ENCODE measurements at places on chromosomes 2 and 18.

- DNase-seq: no peak
Measured at GRCh38 chr2:1692342-1692741, 52.0 kb downstream of the PXDN start.

GRCh38 chr2:171083451-171083850 lies 77.2 kb downstream of the TLK1 start:
- no peak for DNase-seq

DNA sequence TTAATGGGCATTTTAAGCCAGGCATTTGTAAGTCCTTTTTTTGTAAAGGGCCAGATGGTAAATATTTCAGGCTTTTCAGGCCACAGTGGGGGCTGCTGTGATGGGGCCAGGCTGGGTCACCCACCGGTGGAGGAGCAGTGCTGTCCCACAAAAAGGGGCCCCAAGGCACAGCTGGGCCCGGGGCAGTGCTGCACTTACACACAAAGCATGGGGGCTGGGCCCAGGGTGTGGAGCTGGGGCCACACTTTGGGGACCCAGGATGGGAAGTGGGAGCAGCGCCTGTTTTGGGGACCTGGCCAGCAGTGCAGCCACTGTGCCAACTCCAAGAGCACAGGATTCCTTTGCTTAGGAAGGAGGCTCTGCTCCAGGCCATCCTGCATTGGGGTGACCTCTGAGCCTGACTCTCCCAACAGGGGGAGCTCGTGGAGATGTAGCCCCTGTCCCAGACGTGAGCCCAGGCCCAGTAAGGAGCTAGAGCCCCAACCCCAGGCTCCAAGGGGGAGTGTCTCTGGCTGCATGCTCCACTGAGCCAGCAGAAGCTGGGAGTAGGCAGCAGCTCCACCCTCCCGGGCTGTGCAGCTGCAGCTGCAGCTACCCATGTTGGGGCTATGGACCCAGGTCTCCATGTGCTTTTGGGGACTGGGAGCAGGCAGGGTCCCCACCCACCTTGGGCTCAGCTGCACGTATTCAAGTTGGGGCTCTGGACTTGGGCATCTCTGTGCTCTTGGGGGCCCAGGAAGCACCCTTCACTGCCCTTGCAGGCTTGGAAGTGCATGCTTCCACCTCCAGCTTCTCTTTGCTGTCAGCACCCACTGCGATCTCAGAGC lies 1036.5 kb upstream of the CNTNAP5 start:
- no peak for DNase-seq

DNA sequence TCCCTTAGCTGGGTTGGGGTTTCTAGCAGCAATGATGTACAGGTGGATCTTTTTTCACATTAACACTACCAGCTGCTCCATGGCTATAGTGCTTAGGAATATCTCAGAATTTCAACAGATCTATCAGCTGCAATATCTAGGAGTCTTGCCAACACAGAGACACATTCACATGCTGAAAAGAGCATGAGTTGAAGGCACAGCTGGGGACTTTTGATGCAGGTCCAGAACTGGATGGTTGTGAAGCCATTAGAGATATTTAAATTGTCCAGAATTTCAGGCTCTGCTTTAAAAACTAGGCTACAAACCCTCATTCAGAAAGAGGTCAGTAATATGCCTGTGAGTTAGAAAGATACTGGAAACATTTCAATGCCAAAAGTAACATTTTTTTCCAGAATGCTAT lies 122.2 kb upstream of the CCDC195 start:
- DNase-seq: no peak

GRCh38 chr2:132824716-132825115 lies 154.7 kb upstream of the LYPD1 start:
- no peak for DNase-seq

DNA sequence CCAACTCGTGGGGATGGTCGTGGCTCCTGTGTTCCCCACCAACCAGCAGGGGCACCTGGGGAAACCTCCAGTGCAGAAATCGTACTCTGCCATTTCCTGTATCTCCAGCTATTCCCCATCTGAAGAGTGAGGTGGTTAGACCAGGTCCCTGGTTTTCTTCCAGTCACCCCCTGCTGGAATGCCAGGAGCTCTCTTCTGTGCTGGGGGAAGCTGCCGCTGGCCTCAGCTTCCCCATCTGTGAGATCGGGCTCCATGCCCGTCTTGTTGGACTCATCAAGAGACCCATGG lies 119.7 kb downstream of the INHBB start:
- no peak for DNase-seq

- no peak for DNase-seq
Measured at GRCh38 chr2:1546901-1547300, 133.6 kb downstream of the TPO start.

- no peak for DNase-seq
Measured at GRCh38 chr2:197276156-197276555, 34.4 kb downstream of the ANKRD44 start.

DNA sequence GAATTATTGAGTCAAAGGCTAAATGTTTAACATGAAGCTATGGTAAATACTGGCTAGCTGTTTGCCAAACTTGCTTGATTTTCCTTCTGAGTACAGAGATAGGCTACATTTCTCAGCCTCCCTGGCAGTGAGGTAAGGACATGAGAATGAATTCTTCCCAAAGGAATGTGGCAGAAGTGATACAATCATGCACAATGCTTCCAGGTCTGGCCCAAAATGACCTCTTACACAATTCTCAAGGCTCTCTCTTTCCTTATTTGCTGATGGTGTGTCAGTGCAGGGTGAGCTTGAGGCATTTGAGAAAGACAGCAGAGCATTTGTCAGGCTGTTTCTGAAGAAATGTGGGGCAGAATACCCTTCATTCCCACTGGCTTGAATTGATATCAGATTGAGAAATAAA lies 95.6 kb upstream of the NABP1 start:
- DNase-seq: no peak

DNA sequence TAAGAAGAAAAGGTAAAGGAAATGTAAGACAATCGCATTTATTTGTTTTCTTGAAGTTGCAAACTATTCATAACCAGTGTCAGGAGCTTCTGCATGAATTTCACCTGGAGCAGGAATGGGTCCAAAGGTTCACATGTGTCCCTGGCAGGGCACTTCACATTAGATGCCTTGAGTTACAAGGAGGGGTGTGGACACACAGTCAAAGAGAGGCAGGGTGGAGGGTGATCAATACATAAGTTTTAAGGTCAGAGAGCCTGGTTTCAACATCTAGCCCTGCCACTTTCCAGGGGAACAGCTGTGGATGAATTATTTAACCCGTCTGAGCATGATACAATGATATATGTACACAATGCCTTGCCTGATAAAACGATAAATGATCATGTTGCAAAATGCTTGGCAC lies 321.4 kb downstream of the CYP26B1 start:
- no peak for DNase-seq

DNA sequence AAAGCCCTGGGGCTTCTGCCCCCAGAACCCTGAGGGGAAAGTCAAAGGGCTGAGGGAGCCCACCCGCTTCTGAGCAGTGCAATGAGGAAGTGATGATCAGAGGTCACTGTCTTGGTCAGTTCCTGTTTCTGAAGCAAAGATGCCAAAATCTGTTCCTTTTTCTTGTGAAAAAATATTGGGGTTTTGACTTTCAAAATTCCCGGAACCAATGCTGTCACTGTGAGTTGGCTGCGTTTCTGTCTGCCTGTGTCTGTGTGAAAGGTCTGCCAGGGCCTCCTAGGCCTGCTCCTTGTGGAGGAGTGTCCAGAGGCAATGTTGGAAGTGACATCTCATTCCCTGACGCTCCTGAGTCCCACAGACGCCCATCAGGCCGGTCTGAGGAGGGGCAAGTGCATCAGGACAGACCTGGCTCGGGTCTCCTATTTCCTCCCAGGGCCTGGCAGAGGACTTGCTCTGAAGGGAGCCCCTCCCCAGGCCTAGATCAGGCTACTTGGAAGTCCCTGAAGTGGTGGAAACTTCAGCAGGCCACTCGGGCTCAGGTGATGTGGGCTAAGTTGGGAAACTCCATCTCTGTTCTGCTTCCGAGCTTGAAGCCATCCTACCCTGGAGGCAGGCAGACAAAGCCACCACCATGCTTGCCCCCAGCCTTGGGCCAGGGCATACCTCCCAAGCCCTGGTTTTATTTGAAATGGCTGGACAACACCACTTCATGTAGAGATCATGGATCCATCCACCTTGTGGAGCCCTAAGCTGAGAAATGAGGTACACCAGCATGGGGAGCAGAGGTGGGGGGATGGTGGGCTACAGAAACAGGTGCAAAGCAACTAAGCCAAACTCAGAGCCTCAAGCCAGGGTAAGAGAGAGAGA lies 51.0 kb downstream of the PKDCC start:
- DNase-seq: no peak

DNA sequence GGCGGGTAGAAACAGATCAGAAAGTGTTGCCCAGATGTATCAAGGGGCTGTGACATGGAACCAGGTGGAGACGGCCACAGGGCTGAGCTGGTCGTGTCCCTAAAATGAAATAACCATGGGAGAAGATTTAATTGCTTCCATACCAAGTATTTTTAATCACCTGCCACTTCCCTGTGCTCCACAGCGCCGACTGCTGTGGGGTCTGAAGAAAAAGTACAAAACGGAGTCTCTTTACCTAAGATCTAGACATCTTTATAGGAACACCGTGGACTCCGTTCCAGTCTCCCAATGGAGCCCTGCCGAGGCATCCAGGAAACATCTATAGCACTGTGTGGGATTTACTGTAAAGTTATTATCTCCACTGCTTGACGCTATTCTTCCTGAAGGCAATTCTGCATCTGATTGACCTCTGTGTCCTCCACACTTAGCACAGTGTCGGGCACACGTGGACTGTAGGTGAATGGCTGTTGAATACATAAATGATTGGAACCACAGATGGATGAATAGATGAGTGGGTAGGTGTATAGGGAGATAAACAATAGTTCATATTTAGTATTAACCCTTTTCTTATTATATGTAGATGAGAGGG lies 21.6 kb upstream of the GYPC start:
- DNase-seq: no peak

DNA sequence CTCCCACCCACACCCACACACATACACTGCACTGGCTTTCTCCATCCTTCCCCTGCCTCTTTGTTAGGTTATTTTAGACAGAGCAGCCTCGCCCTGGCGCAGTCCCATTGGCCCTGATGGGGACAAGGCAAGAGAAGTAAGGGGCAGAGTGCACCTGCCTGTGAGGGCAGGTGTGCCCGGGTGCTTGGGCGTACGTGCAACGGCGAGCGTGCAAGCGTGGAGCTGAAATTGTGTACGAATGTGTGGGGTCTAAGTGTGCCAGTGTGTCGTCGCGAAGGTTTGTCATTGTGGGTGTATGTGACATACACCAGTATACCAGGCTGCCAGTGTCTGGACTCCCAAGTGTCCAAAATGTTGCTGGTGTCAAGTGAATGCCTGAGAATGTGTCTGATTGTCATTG lies 544 bp downstream of the LRATD1 start:
- DNase-seq: no peak

- DNase-seq: no peak
Measured at GRCh38 chr2:224009605-224010315, 29.3 kb downstream of the SERPINE2 start.

DNA sequence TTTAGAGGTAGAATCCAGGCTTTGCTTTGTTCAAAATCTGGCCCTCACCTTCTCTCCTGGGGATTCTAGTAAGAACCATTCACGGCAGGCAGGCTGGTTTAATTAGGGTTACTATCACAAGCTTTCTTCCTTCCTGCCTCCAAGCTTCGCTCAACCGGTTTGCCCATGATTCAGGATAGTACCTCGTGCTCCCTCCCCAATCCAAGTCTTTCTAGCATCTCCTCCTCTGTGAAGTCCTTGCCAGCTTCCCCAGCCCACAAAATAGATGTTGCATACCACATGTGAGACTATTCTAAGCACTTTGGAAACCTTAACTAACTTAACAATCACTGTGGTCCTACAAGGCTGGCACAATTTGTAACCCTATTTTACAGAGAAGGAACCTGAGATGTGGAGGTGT lies 135.1 kb downstream of the SOCS6 start:
- DNase-seq: no peak

GRCh38 chr2:227163485-227163997 lies 464 bp downstream of the COL4A4 start:
- no peak for DNase-seq

DNA sequence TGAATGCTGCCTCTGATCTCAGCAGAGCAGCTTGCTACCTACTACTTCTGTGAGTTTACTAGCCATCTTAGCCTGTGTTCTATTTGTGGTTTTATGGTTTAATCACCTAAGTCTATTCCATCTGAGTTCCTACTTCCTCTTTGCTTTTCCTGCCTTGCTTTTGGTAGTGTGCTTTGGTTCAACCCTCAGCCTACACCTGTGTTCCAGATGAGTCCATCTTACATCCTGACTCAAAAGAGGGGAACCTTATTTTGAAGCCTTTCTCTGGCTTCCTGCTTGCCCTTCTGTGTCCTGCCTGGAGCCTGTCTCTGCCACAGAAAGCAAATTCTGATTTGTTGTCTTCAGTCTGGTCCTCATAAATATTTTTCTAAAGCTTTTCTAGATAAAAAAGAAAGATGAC lies 530.3 kb upstream of the MEX3C start:
- no peak for DNase-seq

DNA sequence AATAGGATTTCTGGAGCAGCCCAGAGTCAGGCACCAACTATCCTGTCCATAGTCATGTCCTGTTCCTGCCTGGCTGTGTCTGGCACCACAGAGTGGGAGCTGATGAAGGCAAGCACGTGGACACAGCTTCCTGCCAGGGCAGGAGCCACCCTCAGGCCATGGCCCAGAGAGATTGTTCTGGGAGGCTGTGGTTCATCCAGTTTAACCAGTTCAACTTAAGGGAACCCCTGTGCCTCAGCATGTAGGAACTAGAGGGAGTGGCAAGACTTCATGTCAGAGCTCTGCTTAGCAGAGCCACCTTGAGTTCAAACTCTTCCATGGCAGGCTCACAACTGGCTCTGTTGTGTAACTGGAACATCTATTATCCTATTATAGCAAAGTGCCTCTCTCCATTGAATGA lies 73.2 kb upstream of the NCKAP5 start:
- DNase-seq: peak; percentile 19

GRCh38 chr2:62102402-62102920 lies 93.5 kb upstream of the B3GNT2 start:
- DNase-seq: no peak

- no peak for DNase-seq
Measured at GRCh38 chr2:139885921-139886498, 1105.8 kb upstream of the NXPH2 start.

- no peak for DNase-seq
Measured at GRCh38 chr18:47283476-47283875, 32.0 kb upstream of the SKOR2 start.

DNA sequence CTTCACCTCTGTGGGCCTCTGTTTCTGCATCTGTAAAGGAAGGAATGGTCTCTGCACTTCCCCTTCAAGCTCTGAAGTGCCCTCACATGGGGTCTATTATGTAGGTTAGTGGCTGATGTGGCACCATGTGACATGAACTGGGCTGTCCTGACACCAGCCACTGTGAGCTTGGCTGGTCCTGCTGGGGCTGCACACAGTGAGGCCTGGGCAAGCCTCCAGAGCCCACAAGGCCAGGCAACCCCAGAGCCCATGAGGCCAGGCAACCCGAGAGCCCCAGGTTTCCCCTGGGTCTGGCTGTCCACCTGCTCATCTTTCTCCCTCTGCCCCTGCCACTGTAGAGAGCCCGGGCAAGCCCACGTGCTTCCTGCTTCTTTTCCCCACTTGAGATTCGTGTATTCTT lies 150.1 kb upstream of the SMAD2 start:
- DNase-seq: no peak

GRCh38 chr2:192246297-192246696 lies 51.6 kb upstream of the TMEFF2 start:
- DNase-seq: no peak

GRCh38 chr18:77323640-77324299 lies 74.1 kb downstream of the GALR1 start:
- DNase-seq: no peak

- no peak for DNase-seq
Measured at GRCh38 chr2:96509847-96510230, 4.7 kb upstream of the NEURL3 start.

- no peak for DNase-seq
Measured at GRCh38 chr2:241142593-241142992, 6.7 kb downstream of the PASK start.
